Left colon (tissue), 2 donors: ENCODE measurements at places on chromosomes 7 and 10.

DNA sequence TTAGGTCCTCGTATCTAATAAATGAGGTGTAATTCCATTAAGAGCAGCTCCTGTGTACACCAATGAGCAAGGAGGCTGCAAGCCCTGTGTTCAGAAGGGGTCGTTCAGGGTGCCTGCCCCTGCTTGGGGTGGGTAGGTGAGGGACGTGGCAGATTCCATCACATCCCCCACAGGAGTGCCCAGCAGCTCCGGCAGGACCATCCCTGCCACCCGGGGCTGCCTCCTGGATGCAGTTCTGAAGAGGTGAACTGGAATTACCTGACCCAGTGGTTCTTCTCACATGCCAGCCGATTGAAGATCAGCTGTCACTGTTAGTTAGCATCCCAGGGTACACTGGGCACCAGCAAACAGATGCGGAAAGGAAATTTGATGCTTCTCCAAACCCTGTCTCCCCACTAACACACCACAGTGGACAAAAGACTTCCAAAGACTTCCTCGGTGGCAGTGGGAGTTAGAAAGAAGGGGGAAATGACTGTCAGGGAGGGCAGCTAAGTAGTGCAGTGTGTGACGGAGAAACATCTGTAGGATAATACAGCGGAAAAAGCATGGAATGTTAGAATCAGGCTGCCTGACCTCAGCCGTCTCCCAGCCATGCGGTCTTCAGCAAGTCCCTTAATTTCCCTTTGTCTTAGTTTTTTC is 313.6 kb upstream of the ZMIZ1 start:
- DNase-seq = no peak

DNA sequence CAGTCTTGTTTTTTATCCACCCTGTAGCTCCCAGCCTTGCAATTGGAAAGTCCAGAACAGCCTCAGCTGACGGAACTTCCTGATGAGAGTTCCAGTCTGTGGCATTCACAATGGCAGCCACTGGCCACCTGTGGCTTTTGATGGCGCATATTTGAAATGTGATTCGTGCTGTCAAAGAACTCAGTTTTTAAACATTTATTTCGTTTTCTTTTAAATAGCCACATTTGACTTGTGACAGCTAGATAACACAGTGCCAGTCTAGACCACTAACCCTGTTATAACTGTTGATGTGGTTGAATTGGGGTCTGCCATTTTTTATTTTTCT is 97.3 kb downstream of the INPP5A start:
- DNase-seq = no peak

DNA sequence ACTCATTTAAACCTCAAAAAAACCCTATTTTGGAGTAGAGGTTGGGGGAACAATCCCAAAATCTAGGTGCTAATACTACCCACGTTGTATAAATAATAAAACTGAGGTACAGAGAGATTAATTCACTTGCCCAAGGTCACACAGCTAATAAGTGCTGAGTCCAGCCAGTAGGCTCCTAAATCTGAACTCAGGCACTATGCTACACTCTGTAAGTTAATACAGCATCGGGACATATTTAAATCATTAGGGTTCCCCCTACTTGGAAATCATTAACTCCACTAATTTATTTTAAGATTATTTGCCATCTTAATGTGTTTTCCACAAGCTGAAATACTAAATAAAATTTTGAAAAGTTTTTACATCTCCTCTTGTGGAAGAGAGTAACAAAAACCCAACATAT is 24.2 kb downstream of the PIP4K2A start:
- no peak for DNase-seq

- no peak for DNase-seq
Measured at GRCh38 chr7:154915600-154915999, 87.3 kb downstream of the PAXIP1 start.

DNA sequence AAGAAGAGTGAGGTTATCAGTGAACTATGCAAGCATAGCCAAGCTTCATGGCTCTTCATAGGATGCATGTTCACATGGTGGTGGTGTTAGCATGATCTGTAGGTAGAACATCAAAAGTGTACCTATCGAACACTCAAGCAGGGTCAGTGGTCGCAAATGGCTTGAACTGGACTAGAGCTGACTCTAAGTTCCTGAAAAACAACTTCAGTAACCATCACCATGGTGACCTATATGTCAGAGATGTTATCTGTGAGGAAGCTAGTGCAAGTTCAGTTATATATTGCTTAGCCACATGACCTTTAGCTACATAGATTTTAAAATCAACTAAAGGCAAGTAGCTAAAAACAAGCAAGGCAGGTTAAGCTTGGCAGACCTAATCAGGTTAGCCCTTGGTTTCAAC is 163.1 kb upstream of the AGR3 start:
- no peak for DNase-seq

- no peak for DNase-seq
Measured at GRCh38 chr7:130099331-130099730, 29.0 kb downstream of the KLHDC10 start.

DNA sequence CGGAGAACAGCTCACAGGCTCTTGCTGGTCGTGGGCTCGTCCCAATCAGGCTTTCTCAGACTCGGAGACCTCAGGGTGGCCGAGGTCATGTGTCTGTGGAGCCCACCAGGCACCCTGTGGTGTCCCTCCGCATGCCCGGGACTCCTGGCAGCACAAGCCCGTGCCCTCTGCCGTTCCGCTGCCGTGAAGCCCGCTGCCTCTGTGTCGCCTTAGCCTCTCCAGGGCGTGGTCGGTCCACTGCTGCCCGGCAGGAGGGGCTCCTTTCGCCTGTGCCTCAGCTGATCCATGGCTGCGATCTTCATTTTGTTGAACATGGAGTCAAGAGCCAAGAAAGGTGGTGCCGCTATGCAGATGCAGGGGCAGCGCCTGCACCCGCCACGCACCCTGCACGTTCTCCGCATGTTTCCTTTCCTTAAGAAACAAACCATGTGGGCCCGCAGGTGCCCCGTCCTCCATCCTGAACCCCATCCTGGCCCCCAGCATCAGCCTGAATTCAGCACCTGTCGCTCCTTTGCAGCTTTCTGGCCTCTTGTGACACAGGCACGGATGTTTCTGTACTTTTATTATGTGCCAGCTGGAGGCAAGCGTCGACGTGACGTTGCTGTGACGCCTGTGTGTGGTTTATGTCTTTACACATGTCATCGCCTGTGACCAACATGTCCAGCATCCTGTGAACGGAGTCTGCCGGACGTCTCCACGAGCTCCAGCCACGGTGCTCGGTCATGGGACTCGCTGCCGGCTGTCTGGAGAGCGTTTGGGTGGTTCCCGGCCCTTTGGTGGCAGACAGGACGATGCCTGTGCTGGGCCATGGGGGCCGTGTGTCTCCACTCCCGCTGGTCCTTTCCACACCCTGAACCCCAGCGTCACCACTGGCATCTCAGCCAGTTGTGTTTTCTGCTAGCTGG is 69.9 kb downstream of the NKX6-2 start:
- no peak for DNase-seq

DNA sequence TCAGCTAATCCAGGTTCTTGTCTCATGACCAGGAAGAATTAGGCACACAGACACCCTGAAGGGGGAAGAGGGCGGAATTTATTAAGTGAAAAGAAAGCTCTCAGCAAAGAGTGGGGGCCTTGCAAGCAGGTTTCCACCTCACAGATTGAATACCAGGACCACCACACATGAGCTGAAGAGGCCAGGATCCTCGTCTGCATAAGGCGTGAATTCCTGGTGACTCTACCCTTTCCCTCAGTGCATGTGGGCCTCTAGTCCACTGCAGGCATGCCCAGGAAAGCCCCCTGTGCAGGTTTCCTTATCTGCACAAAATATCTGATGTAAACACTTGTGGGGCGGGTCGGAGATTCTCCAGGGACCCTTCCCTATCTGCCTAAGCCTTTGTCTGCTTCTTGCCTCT is 782.1 kb upstream of the LRRN3 start:
- no peak for DNase-seq

- DNase-seq = no peak
Measured at GRCh38 chr10:127997937-127998336, 91.0 kb downstream of the PTPRE start.

GRCh38 chr7:43954524-43955228 is 28.4 kb downstream of the UBE2D4 start:
- no peak for DNase-seq

- no peak for DNase-seq
Measured at GRCh38 chr7:98997846-98998245, 119.5 kb downstream of the TRRAP start.

- peak; percentile 7 for DNase-seq
Measured at GRCh38 chr10:95121904-95122303, 52.6 kb upstream of the CYP2C8 start.

DNA sequence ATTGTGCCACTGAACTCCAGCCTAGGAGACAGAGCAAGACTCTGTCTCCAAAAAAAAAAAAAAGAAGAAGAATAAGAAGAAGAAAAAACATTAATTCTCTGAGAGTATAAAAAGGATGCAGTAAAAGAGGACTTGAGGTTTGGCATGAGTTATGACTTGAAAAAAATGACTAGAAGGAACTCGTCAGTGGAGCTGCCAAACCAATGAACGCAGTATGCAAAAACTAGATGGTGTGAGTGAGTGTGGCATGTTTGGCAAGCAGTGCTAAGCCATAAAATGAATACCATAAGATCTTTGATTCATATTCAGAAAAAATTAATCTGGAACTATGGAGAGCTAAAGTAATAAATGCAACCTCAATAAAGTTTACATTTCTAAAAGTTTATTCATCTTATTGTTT is 68.6 kb upstream of the MEOX2 start:
- no peak for DNase-seq

GRCh38 chr10:124564881-124565280 is 103.3 kb downstream of the LHPP start:
- DNase-seq = no peak

DNA sequence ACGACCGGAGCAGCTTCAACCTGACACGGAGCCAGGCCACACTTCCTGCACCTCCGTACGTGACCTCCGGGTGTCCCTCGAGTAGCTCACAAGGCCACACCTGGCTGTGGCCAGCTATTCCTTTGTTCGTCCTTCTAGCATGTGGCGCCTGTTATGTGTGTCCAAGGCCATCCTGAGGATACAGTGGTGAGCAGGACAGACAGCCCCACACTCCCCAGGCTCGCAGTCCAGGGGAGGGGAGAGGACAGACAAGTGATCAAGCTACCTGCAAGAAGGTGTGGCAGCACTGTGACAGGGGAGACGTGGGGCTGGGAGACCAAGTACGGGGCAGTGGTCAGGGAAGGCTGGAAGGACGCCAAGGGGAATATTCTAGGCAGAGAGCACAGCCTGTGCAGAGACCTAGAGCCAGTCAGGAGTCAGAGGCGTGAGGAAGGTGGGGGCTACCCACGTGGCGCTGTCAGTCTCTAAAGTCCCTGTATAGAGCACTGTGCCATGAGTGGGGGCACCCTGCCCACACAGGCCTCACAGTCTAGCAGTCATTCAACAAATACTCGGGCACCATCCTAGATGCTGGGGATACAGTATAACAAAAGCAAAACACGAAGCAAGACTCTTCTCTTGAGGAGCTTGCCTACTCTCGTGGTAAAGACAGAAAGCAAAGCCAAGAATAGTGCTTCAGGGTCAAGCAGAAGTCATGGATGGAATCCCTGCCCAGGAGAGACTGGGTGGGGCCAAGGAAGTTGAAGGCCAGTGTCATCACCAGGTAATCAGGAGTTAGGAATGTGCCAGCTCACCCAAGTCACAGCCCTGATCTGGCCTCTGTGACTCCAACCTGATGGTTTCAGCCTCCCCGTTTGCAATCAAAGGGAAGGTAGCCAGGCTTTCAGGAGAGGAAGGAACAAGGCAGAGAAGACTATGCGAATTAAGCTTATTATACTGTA is 58.6 kb downstream of the PROSER2 start:
- no peak for DNase-seq

DNA sequence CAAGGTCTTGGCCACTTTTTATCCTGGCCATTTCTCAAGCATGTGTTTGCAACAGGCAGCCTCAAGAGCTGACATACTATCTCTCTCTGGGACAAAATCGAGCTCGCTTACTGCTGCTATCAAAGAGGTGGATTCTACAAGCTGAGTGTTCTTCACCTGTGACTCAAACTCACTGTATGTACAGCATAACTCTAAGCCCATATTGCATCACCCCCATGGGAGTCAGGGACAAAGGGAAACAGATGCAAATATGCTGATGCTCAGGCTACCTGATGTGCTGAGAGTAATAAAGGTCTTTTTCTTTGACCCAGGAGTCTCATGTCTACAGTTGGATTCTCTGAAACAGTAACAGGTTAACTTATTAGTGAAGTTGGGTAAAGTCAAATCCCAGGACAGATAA is 45.2 kb downstream of the PCLO start:
- DNase-seq = no peak

DNA sequence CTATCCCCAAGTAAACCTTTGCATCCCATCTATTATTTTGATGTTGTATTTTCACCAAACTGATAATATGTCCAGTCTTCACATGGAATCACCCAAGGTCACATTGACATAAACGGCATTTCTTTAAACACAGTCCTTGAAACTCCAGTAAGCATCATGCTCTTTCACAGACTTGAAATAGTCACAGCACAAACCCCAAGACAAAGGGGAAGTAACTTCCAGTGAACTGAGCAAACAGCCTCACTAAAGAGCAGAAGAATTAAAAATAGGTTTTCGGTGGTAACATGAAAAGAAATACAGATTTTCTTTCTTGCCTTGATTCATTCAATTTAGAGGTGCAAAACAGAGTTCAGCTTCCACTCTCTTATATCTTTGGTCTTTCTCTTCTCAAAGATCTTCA is 253.7 kb downstream of the SFMBT2 start:
- no peak for DNase-seq

GRCh38 chr10:4006051-4006450 is 221.0 kb upstream of the KLF6 start:
- peak; percentile 35 for DNase-seq

GRCh38 chr7:99648843-99649242 is 31.0 kb downstream of the CYP3A5 start:
- DNase-seq = no peak

GRCh38 chr7:77729574-77730348 is 33.5 kb downstream of the RSBN1L start:
- no peak for DNase-seq

- DNase-seq = no peak
Measured at GRCh38 chr10:114879093-114879492, 57.5 kb downstream of the FHIP2A start.

DNA sequence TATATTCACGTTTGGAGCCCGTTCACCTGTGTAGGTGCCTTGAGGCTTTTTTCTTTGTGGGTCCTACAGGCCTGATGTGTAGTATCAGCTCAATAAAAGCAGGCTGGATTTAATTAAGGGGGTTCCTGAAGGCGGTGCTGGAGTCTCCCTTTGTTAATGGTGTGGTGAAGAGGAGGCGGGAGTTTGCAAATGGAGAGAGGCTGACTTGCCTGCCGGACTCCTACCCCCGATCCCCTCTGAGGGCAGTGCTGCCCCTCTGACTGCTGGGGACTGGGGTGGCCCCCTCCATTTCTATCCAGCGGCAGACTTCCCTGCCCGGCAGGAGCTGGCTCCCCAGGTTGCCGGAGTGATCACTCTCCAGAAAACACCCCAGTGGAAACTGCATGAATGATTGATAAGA is 45.1 kb downstream of the ZMIZ1 start:
- no peak for DNase-seq
